ENCODE measurements at places on chromosomes 11 and 22.

GRCh38 chr22:33985506-33985905, 65.2 kb upstream of the LARGE1 start:
- no peak for DNase-seq

DNA sequence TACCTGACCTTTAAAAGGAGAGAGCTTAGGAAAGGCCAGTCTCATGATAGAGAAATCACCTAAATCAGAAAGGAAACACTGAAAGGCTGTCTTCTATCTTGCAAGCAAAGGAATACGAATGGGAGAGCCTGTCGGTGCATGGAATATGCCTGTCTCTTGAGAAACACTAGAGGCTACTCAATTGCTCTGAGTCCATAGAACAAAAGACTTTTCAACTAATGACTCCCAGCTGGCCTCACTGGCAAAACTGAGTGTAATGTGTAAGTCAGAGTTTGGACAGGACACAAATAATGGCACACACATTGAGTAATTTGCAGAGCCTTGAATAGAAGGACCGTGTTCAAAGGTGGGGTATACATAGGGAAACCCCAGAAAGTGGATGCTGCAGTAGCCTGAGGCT, 171.0 kb upstream of the ARHGAP20 start:
- DNase-seq = no peak

DNA sequence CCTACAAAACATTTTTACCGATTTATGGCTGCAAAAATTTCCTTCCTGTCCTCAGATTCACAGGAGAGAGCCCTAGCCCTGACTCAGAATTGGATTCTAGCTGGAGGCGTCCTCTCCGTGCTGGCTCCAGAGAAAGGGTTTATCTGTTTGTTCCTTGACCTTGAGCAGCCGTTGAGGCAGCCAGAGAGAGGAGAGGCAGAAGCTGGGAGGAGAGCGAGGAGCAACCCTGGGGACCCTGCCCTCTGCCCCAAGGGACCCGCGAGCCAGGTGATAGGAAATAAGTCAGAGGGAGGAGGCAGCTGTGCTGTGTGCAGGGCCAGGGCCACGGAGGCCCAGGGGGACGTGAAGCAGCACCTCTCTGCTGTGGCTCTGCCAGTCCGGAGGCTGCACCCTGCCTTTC, 75.6 kb downstream of the IGLL1 start:
- DNase-seq = no peak

DNA sequence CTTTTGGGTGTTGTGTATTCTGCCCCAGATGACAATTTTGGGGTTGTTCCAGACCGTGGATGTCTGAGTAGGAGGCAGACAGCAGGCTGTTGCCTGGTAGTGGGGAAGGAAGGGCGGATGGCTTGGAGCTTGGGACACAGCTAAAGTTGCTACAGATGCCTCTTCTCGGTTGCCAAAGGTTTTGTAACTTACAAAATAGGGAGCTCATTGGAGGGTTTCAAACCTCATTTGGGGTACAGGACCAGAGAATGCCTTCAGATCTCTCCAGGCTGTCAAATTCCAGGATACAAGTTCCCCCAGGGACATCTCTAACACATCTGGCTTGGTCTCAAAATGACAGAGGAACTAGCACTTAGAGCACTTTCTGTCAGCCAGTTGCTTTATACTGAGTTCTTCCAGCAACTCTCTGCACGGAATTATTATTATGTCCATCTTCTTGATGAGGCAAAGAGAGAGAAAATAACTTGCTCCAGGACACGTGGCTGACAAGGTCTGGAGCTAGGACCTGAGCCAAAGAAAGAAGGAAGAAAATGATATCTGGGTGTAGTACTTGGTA, 56.0 kb downstream of the SLC1A2 start:
- DNase-seq = no peak

DNA sequence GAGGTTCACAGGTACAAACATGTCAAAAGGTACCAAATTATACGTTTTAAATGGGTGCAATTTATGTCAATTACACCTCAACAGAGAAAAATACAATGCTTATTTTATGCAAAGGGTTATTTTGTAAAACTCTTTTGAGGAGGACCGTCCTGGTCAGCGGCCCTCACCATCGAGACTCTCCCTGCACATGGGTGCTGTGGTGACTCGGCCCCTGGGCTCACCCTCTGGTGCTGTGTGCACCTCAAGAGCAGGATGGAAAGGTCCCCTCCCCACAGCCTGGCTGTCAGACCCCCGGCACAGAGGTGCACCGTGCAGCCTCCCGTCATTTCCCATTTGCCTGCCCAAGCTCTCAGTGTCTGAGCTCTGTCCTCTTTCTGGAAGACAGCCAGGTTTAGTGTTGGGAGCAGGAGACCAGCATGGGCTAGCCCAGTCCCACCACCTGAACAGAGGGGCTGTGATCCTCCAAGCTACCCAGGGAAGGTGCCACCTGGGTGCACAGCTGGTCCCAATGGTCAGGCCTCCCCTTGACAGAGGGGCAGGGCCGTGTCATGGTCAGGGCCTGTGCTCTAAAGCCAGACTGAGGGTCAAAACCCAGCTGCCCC, 41.8 kb upstream of the PRODH start:
- no peak for DNase-seq

GRCh38 chr11:32188785-32189184, 97.9 kb downstream of the RCN1 start:
- DNase-seq = no peak

DNA sequence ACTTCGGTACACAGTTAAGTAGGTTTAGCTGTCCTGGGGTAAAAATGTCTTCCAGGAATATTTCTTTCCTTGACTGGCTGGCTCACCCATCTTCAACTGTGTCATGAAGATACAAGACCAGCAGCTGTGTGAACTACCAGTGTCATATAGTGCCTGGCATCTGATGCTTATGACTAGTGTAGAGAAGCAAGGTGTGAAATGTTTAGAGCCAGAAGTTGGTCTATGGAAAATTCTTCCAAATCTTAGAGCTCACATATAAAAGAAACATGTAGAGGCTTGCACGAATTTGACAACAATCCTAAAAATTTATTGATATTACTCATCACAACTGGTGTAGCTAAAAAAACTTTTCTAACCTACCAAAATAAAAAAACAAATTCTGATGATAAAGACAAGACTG, 54.4 kb downstream of the ARL14EP start:
- no peak for DNase-seq

DNA sequence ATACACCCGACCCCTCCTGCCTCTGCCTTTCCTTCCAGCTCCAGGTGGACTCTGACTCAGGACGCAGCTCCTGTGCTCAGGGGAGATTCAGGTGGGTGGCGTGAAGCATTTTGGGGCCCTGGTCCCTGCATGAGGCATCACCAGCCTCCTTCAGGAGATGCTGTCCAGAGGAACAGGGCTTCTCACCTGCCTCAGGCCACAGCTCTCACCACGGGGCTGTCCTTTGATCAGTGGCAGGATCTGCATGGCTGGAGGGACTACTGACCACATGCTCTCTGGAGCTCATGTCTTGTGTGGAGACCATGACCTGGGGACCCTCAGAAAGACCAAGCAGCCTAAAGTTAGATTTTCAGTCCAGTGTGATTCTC, 58.8 kb downstream of the GGTLC2 start:
- DNase-seq = no peak

GRCh38 chr11:43459246-43459645, 100.5 kb downstream of the TTC17 start:
- DNase-seq = no peak

GRCh38 chr22:49149721-49150608, 677.7 kb downstream of the BRD1 start:
- no peak for DNase-seq

DNA sequence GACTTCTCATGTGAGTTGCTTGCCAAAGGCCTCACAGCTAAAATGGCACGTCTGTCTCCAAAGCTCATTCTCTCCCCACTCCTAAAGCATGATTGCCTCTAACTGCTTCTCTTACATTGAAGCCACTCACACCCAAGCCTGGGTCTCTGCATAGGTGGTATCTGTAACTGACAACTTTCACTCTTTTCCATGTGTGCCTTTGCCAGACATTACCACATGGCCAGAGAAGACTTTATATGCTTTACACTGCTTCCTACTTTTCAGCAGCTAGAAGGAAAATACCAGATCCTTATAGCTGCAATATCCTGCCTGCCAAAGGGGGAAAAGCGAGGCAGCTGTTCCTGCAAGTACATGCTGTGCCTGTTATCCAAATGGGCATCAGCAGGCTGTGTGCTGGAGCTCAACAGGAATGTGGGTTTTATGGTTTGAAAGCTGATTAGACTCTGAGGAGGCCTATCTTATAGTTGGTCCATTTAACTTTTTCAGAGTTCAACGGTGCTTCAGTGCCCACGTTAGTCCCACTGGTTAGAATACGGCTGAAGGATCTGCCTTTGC, 547.1 kb downstream of the RAB38 start:
- no peak for DNase-seq

- DNase-seq = no peak
These were observed 147.4 kb upstream of the ZC3H12C start for GRCh38 chr11:109945626-109946321.

GRCh38 chr22:31954535-31955523, 10.5 kb downstream of the YWHAH start:
- DNase-seq = no peak

DNA sequence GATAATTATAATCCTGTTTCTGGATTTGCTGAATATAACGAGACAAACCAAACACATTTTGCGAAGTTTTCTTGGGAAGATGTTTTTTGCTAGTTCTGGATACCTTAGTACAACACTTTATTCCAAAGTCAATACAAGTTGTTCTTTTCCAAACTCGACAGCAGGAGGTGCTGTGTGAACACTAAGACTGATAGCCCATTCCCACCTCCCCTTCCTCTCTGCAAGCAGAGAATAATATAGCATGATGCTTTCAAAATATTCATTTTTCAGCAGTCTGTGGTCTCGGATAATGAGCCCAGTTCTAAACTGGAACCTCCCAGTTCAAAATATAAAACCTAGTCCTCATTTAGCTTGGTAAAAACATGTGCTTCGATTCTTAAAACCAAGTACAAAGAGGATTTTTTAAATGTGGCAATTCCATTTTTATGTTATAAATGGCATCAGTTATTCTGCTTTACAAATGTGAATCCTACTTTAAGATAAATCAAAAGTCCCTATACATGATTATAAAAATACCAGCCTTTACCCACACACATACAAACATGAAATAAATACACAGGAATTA, 129.1 kb downstream of the DCDC1 start:
- peak; percentile 55 for DNase-seq

GRCh38 chr11:762421-763072, 14.7 kb downstream of the GATD1 start:
- DNase-seq = peak; percentile 95

GRCh38 chr11:71535825-71536224, 2.0 kb upstream of the KRTAP5-8 start:
- DNase-seq = no peak

DNA sequence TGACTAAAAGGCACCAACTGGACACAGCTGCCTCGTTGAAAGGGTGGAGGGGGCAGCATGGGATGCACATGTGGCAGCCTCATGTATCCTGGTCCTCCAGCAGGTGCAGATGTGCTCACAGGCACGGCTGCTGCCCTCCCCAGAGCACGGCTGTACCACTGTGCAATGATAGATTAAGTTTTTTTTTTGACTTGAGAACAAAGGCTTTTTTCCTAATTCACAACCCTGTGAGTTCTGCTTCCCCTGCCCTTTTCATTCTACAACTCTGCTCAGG, 11.4 kb downstream of the DKK3 start:
- no peak for DNase-seq

DNA sequence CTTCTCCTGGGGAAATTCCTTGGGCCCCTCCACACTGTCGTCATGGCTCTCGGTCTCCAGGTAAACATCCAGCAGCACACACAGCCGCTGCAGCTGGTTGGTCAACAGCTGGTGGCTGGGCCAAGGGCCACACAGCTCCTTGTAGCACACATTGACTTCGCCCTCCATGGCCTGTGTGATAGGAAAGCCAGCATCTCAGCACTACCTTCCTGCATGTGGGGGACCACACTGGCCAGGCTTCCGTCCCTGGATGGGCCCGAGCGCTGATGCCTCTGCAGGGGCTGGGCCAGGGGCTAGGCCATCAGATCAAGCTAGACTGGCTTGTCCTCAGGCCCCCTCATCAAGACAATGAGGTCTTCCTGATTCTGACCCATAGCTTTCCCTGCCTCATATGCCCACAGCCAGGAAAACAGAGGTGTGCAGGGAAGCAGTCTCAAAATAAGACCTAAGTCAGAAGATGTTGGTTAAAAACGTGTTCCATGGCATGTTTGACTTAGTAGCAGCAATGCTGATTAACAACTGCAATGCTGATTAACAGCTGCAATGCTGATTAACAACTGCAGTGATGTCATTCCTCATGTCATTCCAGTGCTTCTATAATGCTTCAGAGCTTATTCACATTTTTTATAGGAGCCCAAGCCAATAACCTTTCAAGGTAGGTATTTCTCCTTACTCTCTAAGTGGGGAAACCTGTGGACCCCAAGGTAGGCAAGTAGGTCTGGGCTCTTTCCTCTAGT, 31.3 kb downstream of the NEFH start:
- DNase-seq = no peak

GRCh38 chr11:19117760-19118097, 761 bp downstream of the ZDHHC13 start:
- DNase-seq = no peak

GRCh38 chr11:57405271-57405860, 14.9 kb upstream of the PRG2 start:
- DNase-seq = no peak

GRCh38 chr11:59076876-59077571, 9.1 kb upstream of the GLYATL1B start:
- DNase-seq = no peak

GRCh38 chr11:46701078-46701654, 335 bp downstream of the ZNF408 start:
- DNase-seq = no peak

GRCh38 chr22:23302171-23303002, 122.1 kb downstream of the BCR start:
- DNase-seq = no peak

DNA sequence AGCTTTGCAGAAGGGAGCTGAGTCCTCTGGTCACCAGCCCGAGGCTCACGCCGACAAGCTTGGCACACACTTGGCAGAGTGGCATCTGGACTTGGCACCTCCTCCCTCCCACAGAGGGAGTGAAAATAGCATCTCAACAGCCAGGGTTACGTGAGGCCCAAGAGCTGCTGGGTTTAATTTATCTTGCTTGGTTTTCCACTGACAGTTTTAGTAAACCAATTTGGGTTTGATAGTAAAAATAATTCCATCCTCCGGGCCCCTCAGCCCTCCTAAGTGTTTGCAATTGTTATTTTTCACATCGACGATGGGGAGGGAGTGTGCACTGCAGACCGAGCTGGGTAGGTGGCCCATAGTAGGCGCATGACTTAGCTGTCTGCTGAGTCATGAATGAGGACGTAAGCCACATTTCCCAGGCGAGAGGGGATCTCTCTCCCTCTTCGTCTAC, 107.6 kb upstream of the ASPHD2 start:
- no peak for DNase-seq

- DNase-seq = no peak
These were observed 38.4 kb upstream of the A4GALT start for GRCh38 chr22:42758931-42759629.

GRCh38 chr22:19889951-19890350, 35.3 kb upstream of the GNB1L start:
- no peak for DNase-seq

GRCh38 chr11:88017666-88018065, 157.6 kb downstream of the RAB38 start:
- no peak for DNase-seq
